ENCODE measurements at places on chromosomes 6 and 20.

DNA sequence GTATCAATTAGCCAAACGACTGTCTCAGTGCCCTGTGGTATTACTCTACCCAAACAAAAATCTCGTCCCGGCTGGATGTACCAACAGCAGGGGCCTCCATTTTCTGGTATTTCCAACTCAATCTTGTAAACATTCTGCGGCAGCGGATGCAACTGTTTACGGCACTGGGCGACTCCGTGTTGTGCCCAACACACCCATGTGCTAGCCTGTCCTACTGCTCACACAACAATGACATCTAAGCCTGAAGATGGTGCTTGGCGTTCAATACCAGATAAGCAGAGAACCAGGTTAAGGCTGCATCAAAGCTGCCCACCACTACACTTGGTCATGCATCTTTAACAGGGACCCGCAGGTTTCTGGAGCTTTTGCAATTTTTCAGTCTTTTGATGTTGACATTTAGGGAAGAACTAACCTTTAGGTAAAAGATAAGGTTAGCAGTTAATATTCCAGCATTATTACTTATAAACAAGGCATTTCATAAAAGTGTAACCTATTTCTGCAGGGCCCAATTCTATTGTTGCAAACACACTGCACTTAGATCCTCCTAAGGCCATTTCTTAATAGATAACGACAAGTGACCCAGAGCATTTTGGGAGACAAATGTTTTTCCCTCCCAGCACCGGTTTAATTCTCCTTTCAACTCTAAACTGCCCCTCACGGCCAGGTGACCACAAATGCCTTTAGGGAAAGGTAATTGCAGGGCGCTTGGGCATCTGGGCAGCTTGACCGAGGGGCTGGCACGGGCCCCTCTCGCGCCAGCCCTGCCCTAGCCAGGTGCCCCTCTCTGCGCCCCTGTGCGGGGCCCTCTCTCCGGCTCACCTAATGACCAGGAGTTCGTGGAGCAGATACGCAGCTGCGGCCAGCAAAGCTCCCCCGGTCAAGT lies 945 bp downstream of the FAXC start:
- DNase-seq = no peak

DNA sequence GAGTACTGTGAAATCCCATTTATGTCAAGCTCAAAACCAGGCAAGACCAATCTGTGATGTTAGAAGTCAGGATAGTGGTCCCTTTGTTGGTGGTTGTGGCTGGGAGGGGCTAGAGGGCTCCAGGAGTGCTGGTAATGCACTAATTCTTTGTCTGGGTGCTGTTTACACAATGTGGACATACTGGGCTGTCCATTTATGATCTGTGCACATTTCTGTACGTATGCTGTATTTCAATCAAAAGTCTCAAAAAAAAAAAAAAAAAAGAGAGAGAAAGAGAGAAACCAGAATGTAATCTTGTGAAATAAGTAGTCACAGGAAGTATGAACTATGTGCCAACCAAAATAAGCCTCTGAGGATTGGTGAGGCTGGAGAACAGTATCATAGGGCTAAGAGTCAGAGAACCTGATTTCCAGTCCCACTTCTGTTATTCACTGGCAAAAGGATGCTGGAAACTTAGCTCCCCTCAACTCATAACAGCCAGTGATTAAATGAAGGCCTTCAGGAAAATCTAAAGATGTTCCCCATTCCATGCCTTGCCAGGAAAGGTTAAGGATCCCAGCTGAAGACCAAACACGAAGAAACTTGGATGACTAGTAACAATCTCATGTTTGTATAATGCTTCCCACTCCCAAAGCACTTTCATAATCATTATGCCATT lies 19.6 kb upstream of the TRAM2 start:
- no peak for DNase-seq

- peak; percentile 58 for DNase-seq
Observed at GRCh38 chr6:36139431-36139830, 9.1 kb downstream of the MAPK13 start.

DNA sequence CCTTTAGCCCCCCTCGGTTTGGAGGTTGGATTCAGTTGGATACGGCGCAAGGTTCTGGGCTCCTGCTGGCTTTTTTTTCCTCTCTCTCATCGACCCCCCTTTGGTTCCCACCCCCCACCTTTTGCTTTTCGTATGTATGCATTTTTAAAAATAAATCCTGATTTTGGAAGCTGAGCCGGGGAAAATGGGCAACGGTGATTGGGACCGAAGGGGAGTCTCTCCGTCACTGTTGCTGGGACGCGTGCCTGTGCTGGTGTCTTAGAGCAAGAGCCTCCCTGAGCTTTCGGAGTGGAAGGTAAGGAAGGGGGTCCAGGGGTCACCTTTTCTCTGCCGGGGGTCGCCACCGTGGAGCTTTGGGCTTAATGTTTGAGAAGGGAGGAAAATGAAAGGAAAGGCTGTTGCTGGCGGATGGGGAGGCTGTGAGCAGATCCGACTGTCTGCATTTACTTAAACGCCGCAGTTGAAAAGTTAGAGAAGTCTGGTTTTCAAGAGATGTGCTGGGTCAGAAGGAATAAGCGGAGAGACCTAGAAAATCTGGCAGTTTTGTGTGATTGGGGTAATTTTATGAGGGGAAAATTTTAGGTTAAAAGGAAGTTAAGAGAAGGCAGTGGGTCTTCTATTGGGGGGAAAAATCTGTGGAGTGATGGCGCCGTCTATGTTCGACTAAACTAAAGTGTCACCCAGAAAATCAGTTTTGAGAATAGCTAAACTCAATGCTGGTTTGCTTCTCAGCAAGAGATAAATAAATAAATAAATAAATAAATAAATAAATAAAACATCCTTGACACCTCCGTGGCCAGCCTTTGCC lies 828 bp downstream of the ADGRB3 start:
- DNase-seq = no peak
